ENCODE measurements at places on chromosomes 4 and X. TPM values are rescaled to one million over a fixed set of nuclear protein-coding genes. Genes with fewer than 3 reads are reported as not detected.

Gene ADAMTS3
- 2.9 TPM for total RNA-seq

Gene BANK1
- total RNA-seq, result 0.06 TPM

Gene PKD2
- total RNA-seq, result 26.5 TPM

Gene ING2
- total RNA-seq, result 15.2 TPM

Gene DMRTC1B
- total RNA-seq, result not detected

Gene PCDH18
- 224 TPM for total RNA-seq

All from cardiac ventricle fibroblast (primary cell).